Activated B cell treated with CpG ODN at 0.5 μM for 24 hours (primary cell): ENCODE measurements at places on chromosomes 6 and 20. TPM values are rescaled to one million over a fixed set of nuclear protein-coding genes. Genes with fewer than 3 reads are reported as not detected.

DNA sequence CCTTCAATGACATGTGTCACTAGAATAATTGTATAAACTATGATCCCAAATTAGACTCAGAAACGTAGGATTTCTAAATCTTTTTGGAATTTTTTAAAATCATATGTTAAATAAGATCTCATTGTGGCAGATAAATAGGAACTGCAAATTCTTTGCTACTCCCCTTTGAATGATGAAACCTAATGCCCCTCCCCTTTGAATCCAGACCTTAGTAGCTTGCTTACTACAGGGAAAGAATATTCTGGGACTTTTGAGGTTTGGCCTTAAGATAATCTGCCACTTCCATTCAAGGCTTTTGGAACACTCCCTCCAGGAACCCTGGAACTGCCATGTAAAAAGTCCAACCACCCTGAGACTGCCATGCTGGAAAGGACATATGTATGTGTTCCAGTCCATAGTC, 7.1 kb downstream of the TDP2 start:
- peaks cover 12% of the 10 kb centered on the region for H3K4me1 ChIP-seq
- H3K27ac ChIP-seq = no peak overlapping the region
- no peak overlapping the region for H3K4me3 ChIP-seq
- peaks cover 68% of the 10 kb centered on the region for H3K36me3 ChIP-seq
- H3K27me3 ChIP-seq = no peaks in the 10 kb centered on the region
- DNase-seq = no peak

DNA sequence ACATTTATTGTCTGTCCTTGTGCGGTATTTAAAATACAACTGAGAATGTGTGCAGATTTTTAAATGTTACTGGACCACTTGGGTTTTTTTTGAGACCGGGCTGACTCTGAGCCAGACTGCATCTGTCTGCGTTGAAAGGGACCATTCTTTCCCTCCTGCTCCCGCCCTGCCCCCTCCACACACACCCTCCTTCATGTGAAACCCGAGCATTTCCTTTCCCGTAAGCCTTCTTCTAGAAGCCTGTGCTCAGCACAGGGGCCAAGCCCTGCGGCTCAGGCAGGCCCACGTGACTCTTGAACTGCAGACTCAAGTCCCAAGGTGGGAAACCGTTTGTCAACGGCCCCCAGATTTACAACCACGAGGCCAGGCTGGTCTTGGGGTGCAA, 82.7 kb upstream of the FOXC1 start:
- H3K27me3 ChIP-seq = peaks cover 25% of the 10 kb centered on the region
- H3K4me1 ChIP-seq = peaks cover 8% of the 10 kb centered on the region
- no peak overlapping the region for H3K4me3 ChIP-seq
- H3K27ac ChIP-seq = no peak overlapping the region

The WFDC12 gene
- not detected in 2 replicates for total RNA-seq

- peaks cover 89% of the 10 kb centered on the region for H3K36me3 ChIP-seq
- no peaks in the 10 kb centered on the region for H3K27me3 ChIP-seq
- no peak overlapping the region for H3K4me3 ChIP-seq
- H3K27ac ChIP-seq = peak overlapping the region; percentile 50
These were observed 26.9 kb downstream of the DDX27 start for GRCh38 chr20:49245921-49246740.

- H3K4me1 ChIP-seq = peaks cover 10% of the 10 kb centered on the region
- no peak overlapping the region for H3K27ac ChIP-seq
- H3K4me3 ChIP-seq = no peak overlapping the region
- H3K27me3 ChIP-seq = no peaks in the 10 kb centered on the region
- no peak for DNase-seq
These were observed 57.8 kb upstream of the MRPS10 start for GRCh38 chr6:42275376-42276033.

- DNase-seq = no peak
- no peak overlapping the region for H3K27ac ChIP-seq
- peaks cover 14% of the 10 kb centered on the region for H3K4me1 ChIP-seq
- H3K36me3 ChIP-seq = no peaks in the 10 kb centered on the region
- H3K4me3 ChIP-seq = no peak overlapping the region
These were observed 115.8 kb downstream of the TBC1D7 start for GRCh38 chr6:13212538-13212937.

DNA sequence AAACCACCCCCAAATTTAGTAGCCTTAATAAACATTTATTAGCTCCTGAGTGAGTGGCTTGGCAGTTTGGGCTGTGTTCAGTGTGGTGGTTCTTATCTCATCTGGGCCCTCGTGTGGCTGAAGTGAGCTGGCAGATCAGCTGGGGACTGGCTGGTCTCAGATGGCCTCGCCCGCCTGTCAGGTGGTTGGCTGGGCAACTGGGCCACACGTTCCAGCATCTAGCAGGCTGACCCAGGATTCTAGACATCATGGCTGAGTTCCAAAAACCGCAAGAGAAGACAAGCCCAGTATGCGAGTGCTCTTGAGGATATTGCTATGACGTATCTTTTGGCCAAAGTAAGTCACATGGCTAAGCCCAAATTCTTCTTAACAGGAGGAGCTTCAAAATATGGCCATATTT, 28.9 kb downstream of the EIF2S2 start:
- DNase-seq = no peak
- no peak overlapping the region for H3K4me3 ChIP-seq
- no peak overlapping the region for H3K27ac ChIP-seq
- H3K4me1 ChIP-seq = peaks cover 10% of the 10 kb centered on the region
- no peaks in the 10 kb centered on the region for H3K27me3 ChIP-seq
- peaks cover 92% of the 10 kb centered on the region for H3K36me3 ChIP-seq

The OOEP gene
- total RNA-seq = 0.22 TPM in 1 of 2 replicates, not detected in the other

DNA sequence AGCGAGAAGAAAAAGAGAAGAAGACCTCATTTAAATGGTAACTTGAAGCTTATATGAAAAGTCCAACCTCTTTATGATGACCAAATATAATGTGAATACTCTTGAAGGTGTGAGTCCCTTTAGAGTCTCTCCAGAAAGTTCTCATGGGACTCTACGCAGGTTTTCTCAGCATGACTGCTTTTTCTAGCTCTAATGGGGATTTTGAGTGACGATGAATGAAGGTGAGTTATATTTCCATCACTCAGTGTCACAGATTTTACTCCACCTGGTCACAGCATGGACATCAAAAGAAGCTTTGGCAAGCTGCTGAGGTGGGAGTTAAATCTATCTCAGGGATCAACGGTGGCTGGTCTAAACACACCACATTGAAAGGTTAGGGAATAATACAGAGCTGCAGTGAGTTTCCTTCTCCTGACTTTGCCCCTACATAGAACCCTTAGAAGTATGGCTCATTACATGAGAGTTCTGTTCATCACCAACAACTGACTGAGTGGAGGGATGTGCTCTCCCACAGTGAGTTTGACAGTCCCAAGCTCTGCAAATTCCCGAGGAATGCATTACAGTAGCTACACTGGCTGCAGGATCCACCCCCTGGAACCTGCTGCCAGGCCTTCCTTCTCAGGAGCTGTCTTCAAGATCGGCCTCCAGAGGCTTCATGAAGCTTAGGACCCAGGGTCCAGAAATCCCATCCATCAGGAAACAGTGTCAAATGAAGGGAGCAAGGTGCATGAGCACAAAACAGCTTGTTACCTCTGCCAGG, 126.8 kb downstream of the FOXC1 start:
- no peaks in the 10 kb centered on the region for H3K36me3 ChIP-seq
- H3K27ac ChIP-seq = no peak overlapping the region
- H3K27me3 ChIP-seq = no peaks in the 10 kb centered on the region
- peaks cover 11% of the 10 kb centered on the region for H3K4me1 ChIP-seq

The CRYBG1 gene
- 32.3 and 33.6 TPM in 2 replicates for total RNA-seq
